HuH-7.5 (cell line): ENCODE measurements at places on chromosomes 1 and 21.

- no peak for DNase-seq
Measured at GRCh38 chr1:10177876-10178275, 32.5 kb upstream of the KIF1B start.

DNA sequence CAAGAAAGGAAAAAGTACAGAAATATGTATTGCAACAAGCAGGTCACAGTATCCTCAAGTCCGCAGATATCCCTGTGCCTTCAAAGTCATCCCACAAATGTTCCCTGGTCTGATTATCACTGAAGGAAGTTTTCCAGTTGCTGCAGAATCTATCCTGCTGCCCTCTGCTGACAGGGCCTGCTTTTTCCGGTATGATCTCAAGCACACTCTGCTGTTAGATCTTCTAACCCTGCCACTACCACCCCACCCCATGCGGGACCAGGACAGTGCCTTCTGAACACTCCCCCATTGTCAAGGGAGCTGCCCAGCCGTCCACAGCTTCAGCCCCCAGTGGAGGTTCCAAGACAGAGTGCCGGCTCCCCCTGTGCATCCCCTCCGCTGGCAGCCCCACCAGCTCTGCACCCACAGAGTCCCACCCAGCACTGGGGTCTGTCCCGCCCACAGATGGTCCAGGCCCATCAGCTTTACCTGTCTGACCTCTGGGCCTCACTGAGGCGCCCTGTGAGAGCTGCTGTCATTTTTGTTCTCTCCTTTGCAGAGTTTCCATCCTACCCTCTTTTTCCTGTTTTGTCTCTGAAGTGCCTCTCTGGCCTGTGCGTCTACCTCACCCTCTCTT, 27.9 kb downstream of the FAM163A start:
- DNase-seq: no peak

DNA sequence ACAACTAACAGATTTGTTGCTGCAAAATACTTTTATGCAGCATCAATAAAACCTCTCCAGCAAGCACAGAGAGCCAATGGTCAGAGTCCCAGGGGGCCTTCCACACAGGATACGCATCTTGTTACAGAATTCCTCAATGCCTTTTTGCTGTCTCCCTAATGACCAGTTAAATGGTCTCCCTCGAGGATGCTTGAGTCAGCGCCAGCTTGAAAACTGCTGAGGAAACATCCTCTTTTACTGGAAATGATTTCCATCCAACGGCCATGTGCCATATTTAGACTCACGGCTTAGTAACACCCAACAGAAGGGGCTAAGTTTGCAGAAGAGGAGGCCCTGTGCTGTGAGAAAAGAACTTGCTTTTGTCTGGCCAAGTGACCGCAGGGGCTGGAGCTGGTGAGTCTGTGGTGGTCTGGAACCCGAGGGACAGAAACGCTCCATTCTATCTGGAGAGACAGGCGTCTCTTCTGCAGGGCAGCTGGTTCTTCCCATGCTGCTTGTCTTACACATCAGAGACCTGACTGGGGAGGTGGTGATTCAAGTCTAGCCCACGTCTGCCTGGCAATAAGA, 496.4 kb downstream of the SETD4 start:
- DNase-seq: no peak

- DNase-seq: no peak
Measured at GRCh38 chr1:245650441-245650960, 495.7 kb downstream of the KIF26B start.

GRCh38 chr1:107277022-107277421, 136.2 kb downstream of the NTNG1 start:
- DNase-seq: peak; percentile 23

DNA sequence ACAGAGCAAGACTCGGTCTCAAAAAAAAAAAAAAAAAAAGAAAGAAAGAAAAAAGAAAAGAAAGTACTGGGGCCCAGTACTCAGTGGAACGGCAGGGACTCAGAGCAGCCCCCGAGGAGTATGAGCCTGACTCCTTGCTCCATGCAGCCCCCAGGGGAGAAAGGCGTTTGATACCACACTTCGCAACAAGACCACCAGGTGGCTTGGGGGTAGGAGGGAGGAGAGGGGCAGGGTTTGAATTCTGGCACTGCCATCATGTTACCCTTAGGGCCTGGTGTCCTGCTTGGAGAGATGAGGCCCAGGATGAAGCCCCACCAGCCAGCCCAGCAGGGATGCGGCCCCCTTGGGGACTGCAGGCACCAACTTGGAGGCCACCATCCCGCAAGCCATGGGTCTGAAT, 321.3 kb upstream of the VAMP3 start:
- DNase-seq: no peak

- peak; percentile 21 for DNase-seq
Measured at GRCh38 chr1:201594575-201595245, 55.8 kb downstream of the NAV1 start.

GRCh38 chr1:53622531-53622930, 116.4 kb downstream of the GLIS1 start:
- DNase-seq: no peak

GRCh38 chr21:44657635-44658540, at the start of gene KRTAP12-3:
Gene KRTAP12-3 (plus strand): TSS chr21:44657932. CDS start chr21:44657980, 48 bp downstream.
- no peak for DNase-seq

DNA sequence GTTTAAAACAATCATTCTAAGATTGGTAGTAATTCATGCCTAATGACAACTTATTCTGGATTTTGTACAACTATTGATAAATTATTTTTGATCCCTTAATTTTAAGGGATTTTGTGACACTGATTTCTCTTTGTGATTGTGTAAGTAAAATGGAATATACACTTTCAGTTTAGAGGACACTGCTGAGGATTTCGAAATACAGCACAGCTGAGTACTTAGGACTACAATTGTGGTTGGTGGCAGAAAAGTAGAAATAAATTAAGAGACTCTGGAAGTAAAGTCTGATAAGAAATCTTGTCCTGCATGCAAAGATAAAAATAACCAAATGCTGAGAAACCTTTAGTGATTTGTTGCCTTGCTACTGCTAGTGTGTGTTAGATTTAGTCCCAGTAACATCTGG, 40.0 kb downstream of the TYW3 start:
- DNase-seq: no peak

DNA sequence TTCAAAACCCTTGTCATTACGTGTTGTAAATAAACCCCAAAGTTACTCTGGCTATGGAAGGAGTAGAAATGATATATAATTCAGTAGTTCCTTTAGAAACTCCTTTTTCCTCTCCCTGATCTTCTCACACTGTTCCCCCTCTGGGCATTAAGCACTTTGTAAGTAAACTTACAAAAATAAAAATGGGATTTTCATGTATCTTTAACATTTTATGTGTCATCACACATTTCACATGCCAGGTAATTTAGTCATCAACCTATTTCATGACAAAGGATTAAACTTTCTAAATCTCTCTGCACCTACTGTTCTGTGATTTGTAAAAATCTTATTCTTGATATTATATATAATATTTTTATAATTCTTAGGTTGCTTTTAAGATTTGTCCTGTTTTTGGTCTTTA, 176.9 kb downstream of the NEK7 start:
- DNase-seq: no peak

GRCh38 chr1:31936981-31937299, 1.2 kb downstream of the PTP4A2 start:
- DNase-seq: no peak

DNA sequence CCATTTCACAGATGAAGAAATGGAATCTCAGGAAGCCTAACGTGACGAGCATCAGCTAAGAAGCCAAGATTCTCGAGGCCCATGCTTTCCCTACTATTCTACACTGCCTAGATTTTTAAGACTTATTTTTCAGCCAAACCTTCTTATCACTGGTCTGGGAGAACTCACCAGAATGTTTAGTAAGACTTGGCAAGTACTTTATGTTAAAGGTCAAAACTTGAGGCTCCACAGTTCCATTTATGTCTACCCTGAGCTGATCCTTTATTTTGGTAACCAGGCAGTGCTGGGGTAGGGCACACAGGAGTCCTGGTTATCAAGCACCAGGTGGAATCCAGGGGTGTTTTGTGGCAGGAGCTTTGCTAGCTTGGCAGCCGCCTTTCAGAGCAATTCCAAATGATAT, 16.8 kb downstream of the PLXNA2 start:
- DNase-seq: no peak

DNA sequence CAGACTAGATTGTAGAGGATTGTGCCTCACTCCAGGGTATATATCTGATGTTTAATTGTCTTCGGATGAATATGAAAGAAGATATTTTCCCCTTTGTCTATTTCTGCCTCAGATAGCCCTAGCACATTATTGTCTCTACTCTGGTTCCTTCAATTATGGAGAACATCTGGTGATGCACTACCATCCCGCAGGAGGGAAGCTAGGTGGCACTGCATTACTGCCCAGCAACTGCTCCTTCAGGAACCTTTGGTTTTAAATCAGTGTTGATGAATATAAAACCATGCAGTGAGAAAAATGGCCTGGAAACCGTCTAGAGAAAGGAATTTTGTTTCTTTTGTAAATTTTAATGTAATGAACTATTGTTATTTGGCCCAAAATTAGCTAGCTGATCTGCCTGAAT, 68.5 kb downstream of the GPR88 start:
- no peak for DNase-seq

- no peak for DNase-seq
Measured at GRCh38 chr1:243433737-243434370, 178.0 kb downstream of the SDCCAG8 start.

DNA sequence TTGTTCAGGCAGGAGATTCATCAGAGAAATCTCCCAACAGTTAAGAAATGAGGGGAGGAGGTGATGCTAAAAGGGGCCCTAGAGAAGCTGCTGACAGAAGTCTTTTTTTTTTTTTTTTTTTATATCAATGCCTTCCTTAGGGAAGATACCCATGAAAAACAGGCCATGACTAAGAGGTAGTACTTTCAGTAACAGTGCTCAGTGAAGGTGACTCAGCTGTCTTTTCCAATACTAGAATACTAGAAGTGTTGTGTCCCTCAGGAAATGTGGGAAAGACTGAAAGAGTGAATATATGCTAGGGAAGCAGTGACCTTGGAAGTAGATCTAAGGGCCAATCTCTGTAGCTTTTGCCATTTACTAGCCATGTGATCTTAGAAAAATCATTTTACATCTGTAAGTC, 52.4 kb upstream of the SLFNL1 start:
- DNase-seq: no peak

- DNase-seq: peak; percentile 6
Measured at GRCh38 chr1:101567582-101568189, 330.9 kb downstream of the S1PR1 start.

GRCh38 chr1:206923009-206923960, 1.5 kb upstream of the FCMR start:
- DNase-seq: no peak

- no peak for DNase-seq
Measured at GRCh38 chr1:190124068-190124467, 353.6 kb downstream of the BRINP3 start.

GRCh38 chr1:42272920-42273319, 62.1 kb downstream of the FOXJ3 start:
- DNase-seq: no peak

DNA sequence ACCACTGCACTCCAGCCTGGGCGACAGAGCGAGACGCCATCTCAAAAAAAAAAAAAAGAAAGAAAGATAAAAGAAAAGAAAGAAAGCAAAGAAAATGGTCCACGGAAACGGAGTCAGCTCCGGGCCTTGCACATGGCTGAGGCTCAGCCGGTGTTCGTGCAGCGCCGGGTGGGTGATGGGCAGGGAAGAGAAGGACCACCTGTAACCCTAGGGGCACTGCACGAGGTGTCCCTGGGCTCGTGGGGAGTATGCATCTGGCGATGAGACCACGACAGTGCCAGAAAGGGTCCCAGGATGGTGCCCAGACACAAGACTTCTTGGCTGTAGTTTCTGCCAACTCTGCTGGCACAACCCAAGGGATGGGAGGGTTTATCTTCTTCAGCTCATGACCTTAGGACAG, 5.8 kb downstream of the CDA start:
- no peak for DNase-seq

DNA sequence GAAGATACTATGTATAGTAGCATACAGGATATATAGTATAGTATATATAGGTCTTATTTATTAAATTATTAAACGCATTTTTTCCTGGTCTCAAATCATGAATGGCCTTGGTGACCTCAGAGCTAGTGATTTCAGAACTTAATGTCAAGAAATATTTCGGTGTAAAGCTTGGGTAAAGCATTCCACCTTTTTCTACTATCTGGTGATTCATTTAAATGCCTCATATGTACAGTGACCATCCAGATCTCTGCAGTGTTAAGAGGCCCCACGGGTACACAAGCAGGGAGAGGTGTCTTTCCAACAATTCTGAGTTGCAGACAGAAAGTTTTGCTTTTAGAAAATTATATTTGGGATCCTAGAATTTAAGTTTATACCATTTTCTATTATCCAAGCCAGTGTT, 626.5 kb downstream of the PTPRC start:
- no peak for DNase-seq

DNA sequence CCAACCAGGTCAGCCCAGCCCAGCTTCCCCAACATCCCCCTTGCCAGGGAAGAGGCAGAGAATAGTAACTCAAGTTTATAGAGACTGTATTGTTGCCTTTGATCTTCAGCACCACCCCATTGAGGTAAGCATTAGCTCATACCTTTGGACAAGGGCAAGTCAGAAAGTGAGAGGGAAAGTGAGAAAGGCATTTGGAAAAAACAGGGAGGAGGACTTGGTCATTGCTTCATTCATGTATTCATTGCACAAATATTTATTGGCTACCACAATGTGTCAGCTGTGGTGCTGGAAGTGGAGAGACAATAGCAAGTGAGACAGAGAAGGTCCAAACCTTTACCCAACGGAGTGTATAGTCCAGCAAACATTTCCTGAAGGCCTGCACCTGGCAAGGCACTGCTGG, 561.2 kb downstream of the KIF26B start:
- no peak for DNase-seq

- no peak for DNase-seq
Measured at GRCh38 chr1:40122855-40123254, 25.8 kb upstream of the PPT1 start.

- DNase-seq: no peak
Measured at GRCh38 chr1:227032396-227032795, 92.3 kb downstream of the COQ8A start.

GRCh38 chr1:22709891-22710700, 543 bp upstream of the EPHB2 start:
- peak; percentile 63 for DNase-seq

- DNase-seq: no peak
Measured at GRCh38 chr1:24911651-24912155, 18.4 kb downstream of the RUNX3 start.

- DNase-seq: no peak
Measured at GRCh38 chr21:43781846-43782245, 5.7 kb upstream of the CSTB start.

GRCh38 chr1:150507912-150508864, at the start of gene ECM1:
Gene ECM1 (plus strand): TSS chr1:150508109. CDS start chr1:150508210, 101 bp downstream.
- no peak for DNase-seq

GRCh38 chr21:27693376-27693775, 726.5 kb upstream of the ADAMTS5 start:
- DNase-seq: no peak

- DNase-seq: peak; percentile 68
Measured at GRCh38 chr1:180228648-180229482, 1.2 kb upstream of the LHX4 start.

GRCh38 chr1:119885903-119886783, 10.2 kb downstream of the ADAM30 start:
- DNase-seq: peak; percentile 40

- DNase-seq: no peak
Measured at GRCh38 chr1:168216171-168216570, 9.6 kb upstream of the SFT2D2 start.

GRCh38 chr1:178411756-178412399, 84.9 kb downstream of the CLEC20A start:
- no peak for DNase-seq
